ENCODE measurements at places on chromosomes 13 and 19.

DNA sequence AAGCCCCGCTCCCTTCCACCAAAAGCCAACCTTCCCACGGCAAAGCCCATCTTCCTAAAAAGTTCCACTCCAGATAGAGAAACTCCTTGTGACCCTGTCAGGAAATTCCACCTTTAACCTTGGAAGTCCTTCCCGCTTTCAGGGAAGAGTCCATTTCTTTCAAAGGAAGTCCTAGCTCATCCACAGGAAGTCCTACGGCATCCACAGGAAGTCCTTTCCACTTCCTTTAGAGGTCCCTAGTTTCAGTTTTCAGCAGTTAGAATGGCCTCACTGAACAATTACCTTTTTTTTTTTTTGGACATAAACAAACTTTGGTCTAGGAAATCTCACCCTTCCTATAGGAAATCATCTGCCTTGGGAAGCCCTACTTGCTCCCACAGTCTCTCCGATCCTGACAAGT lies 31.7 kb downstream of the TRPM4 start:
- DNase-seq, result no peak

GRCh38 chr13:110538632-110539031 lies 22.9 kb downstream of the RAB20 start:
- peak; percentile 45 for DNase-seq

DNA sequence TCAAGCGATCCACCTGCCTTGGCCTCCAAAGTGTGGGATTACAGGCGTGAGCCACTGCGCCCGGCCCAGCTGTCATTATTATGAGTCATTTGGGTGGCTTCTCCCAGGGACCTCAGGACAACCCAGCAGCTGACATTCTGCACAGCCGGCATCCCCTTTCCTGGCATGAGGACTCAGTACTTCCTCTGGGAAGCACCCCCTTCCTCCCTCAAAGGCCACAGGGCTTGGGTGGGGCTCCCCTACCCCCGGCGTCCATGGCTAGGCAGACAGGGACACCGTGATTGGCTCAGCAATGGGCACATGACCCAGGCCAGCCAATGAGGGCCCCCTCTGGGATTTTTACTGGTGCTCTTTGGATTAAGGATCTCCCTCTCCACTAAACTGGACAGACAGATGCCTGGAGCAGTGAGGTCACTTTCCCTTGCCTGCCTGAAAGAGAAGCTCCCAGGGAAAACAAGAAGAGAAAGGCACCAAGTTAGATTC lies 6.0 kb downstream of the KANK2 start:
- peak; percentile 42 for DNase-seq

DNA sequence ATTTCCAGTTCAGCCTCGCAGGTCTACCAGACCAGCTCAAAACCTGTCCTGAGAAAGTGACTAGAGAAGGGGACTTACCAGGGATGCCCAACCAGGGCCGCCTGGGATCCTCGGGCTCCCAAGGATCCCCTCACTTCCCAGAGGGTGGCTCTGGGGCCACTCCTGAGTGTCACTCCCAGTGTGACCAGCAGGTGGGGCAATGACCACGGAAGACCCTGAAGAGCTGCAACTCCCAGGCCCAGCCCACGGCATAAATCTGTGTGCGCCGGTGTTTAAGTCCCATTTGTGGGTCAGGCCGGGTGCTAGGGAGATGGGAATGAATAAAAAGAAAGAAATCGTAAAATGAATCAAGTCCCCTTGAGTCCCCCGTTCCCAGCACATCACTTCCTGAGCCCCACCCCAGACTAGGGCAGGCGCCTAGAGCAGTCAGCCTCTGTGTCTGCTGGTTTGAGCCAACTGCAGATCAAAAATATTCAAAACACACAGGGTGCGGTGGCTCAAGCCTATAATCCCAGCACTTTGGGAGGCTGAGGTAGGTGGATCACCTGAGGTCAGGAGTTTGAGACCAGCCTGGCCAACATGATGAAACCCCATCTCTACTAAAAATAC lies 10.7 kb downstream of the PTGIR start:
- DNase-seq, result peak; percentile 81

DNA sequence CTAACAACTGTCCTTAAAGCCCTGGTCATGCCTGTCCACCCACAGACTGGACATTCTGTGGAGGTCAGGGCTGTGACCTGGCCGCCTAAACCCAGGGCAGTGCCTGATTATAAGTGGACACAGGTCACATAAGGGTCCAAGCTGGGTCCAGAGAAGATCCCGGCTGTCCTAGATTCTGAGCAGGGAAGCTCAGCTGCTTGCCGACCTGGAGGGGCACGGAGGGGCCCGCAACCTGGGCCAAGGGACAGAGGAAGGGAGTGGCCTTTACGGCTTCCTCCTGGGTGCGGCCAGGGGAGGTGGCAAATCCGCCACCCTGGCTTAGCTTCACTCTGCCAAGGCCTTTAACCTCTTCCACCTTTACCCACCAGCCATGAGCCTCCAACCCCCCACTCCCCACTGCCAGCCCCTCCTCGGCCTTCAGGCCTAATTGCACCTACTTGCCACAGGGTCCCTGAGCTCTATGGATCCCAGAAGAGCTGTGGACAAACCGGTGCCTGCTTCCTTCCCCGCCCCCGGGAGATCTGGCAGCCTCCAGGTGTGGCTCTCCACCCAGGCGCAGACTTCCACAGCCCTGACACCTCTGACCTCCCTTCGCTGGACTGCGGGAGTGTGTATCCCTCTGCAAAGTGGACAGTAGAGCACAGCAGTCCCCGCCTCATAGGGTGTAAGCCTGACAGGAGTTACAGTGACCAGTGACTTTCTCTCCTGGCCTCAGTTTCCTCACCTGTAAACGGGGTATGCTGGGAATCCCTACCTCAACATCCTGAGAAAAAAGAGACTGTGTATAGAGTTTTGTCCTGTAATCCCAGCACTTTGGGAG lies 1.7 kb downstream of the CD320 start:
- no peak for DNase-seq

- no peak for DNase-seq
Measured at GRCh38 chr19:46602392-46603194, 1.5 kb downstream of the CALM3 start.

DNA sequence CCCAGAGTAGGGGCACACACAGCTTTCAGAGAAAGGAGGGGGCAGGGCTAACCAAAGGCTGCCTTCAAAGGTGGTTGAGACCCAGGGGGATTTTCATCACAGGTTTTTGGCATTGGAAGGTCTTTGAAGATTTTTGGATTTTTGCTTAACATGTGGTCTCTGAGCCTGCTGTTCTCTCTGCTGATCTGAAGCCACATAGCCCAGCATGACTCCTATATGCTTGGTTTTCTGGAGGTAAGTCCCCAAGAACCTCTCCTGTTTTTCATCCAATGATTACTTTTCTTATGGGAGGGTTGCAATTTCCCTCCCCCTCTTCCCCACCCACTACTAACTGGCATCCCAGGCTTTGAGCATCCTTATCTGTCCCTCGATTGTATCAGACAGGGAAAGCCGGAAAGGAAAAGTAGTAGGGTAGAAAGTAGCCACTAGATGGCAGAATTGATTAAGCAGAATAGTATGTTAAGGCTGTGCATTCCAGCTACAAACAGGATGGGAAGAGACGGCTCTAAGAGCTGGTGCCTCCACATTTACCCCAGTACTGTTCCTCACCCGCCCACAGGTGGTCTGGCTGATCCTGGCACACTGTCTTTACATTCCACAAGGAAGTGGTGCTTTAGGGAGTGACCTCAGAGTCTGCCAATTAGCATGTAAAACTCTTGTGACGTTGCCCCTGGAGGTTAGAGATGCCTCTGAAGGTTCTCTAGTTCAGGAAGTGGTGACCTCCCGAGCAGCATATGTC lies 218.9 kb upstream of the EDNRB start:
- DNase-seq, result peak; percentile 2

- DNase-seq, result no peak
Measured at GRCh38 chr13:101757446-101758039, 305.1 kb downstream of the ITGBL1 start.

DNA sequence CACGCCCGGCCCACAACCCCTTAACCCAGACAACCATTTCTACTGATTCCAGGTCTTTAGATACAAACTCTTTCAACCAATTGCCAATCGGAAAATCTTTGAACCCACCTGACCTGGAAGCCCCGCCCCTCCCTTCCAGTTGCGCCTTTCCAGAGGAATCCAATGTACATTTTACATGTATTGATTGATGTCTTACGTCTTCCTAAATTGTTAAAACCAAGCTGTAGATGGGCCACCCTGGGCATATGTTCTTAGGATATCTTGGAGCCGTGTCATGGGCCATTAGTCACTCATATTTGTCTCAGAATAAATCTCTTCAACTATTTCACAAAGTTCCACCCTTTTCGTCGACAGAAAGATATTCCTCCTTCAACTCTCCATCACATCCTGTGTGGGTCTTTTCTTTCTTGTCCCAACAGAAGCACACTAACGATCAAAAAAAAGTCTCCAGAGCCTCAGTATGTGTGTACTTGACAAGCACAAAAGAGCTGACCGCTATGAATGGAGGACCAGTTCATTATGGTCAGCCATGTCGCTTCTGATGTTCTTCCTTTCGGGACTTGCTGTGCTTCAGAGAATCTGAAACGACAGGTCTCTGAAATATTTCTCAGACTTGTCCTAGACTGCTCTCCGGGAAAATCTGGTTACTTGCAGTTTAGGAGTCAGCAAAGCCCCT lies 601 bp upstream of the ZNF749 start:
- no peak for DNase-seq

DNA sequence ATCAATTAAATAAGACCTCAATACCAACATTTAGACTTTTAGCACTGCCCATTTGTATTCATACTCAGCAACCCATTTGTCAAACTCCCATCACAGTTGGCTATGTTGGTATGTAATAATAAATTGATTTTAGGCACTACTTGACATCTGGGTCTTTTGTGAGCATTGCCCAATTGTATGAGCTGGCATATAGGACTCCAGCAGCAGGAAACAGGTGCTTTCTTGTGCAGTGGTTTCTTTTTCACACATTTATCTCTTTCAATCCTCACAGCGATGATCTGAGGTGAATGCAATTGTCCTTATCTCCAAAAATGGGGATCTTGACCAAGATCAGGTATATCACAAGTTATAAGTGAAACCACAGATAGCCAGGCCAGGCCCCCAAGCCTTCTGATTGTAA lies 96.9 kb upstream of the OXGR1 start:
- no peak for DNase-seq

GRCh38 chr13:102657630-102658029 lies 37.2 kb downstream of the METTL21C start:
- no peak for DNase-seq

GRCh38 chr13:94987869-94988268 lies 275.5 kb upstream of the SOX21 start:
- DNase-seq, result no peak

DNA sequence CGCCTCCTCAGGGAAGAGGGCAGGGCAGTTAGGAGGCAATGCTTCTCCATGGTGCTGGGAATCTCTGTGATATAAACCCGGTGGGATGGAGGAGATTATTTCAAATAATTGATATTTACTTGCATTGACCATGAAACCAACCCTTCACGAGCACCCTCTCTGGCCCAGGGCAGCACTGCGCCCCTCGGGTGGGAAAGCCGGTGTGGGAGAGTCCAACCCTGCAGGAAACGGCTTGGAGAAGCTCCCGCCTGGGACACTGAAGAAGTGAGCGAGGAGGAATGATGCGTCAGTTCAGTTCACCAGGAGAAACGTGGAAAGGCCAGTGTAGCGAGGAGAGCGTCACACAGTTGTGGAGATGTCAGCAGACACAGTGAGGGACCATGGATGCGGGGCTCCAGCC lies 99.9 kb downstream of the COL4A2 start:
- DNase-seq, result no peak

DNA sequence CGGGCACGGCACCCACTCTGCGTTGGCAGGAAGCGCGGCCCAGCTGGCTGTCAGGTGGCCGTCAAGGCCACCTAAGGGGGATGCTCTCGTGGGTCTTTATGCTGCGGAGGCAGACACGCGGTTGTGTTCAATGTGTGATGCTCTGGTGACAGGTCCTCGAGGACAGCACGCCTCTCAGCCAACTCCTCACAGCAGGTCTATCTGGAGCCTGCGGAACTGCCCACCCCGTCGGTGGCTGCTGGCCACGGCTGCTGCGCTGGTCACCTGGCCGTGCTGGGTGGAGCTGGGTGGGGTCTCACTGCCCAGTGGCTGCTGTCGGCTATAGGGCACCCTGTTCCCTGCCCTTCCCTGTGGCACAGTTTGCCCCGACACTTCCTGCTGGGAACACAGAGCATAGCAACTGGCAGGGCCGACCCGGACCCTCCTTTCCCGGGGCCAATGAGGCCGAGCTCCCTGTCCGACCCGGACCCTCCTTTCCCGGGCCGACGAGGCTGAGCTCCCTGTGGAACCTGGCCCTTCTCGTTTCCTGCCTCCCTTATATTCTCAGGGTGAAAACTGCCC lies 14.3 kb upstream of the F7 start:
- DNase-seq, result no peak

DNA sequence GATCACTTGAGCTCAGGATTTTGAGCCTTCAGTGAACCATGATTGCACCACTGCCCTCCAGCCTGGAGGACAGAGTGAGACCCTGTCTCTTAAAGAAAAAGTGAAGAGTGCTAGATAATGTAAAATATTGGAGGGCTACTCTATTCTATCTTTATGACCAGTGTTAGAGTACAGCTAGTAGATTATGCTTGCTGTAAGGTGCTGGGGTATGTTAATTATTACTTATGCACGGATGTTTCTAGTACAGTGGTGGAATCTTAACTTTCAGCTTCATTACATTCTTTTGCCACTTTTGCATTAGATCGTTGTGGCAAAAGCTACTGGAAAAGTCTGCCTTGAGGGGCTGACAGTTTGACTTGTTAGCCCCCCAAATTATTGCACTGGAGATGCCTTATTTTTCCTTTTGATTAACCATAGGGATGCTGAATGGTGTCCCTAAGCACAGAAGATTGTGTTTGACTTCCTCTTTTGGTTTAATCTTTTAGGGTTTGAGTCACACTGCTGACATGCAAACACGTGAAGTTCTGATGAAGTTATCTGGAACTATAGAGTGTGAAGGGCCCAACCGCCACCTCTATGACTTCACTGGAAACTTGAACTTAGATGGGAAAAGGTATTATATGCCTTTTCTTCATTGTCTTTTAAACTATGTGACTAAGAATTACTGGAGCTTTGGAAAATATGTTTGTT lies 169.8 kb downstream of the ATP8A2 start:
- no peak for DNase-seq

DNA sequence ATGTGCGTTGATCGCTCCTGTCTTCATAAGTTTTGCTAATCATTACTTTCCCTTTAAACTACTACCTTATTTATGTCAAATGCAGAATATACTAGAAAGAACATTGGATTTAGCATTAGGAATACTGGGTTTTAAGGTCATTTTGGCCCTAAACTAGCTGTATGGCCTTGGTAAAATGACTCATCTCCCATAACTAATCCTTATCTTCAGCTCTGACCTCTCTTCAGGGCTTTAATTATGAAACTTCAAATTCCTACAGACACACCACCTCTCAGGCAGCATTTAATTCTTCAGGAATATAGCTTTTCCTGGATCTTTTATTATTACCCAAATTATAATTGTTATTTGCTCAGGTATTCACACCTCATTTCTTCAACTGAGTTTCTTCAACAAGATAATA lies 121.2 kb downstream of the STARD13 start:
- no peak for DNase-seq

GRCh38 chr19:51016798-51017683 lies 2.5 kb downstream of the KLK10 start:
- peak; percentile 38 for DNase-seq
